ENCODE measurements at places on chromosomes 16 and 17. TPM values are rescaled to one million over a fixed set of nuclear protein-coding genes. Genes with fewer than 3 reads are reported as not detected.

- DNase-seq, result no peak
These were observed 299.0 kb downstream of the CEP112 start for GRCh38 chr17:65892912-65893377.

- DNase-seq, result no peak
These were observed 851.6 kb upstream of the SOX9 start for GRCh38 chr17:71269201-71269600.

DNA sequence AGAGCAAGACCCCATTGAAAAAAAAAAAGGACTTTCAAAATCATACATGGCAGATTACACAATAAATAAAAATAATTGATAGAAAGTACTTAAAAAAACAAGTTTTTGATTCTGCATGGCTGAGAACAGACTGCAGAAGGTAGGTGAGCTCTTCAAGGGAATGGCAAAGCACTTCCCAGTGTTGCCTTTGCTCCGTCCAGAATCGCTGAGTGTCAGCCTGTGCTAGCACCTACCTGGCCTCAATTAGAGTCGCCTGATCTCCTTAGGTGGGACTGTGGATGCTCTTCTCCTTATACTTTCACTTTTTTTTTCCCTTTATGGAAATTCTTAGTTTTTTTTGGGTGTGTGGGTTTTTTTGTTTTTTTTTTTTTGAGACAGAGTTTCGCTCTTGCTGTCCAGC is 6.0 kb upstream of the TMEM220 start:
- no peak for DNase-seq

DNA sequence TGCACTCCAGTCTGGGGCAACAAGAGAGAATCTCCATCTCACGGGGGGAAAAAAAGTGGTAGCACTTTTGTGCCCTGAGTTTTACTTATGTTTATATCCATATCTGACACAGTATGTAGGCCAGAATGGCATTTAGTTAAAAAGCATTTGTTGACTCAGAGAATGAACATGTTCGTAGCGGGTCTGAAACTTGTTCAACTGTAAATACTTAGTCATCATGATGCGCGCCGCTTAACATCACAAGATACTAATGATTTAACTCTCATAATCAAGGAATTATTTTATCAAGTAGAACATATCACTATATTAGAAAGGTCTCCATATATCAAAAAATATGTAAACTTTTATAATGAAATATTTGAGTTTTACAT is 55.3 kb upstream of the ITGA2B start:
- no peak for DNase-seq

DNA sequence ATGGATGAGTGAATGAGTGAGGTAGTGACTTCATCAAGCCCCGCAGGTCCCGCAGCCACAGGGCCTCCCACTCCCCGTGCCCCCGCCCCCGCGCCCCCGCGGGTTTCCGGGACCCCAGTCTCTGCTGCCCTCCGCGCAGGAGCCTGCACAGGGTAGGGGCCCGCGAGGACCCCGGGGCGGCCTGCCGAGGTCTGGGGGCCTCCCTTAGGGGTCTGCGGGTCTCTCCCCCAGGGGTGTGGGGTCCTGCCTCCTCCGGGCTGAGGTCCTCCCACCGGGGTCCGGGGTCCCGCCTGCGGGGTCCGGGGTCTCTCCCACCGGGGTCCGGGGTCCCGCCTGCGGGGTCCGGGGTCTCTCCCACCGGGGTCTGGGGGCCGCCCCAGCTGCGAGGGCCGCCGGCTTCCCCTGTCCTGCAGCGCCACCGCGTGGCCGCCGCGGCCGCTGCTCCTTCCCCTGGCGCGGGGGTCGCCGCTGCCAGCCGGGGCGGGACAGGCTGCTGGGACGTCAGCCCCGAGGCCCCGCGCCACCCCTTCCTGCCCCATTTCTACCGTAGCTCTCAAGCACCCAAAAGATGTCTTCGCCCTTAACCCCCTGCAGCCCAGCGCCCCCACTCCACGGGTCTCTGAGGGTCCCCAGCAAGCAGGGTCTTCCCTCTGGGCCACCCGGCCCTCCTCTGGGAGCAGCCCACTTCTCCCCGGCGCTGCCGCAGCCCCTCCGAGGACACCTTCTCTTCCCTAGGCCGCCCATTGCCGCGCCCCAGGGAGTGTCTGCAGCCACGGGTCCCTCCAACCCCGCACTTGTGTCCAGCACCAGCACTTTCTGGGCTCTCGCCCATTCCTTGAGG is 10.4 kb upstream of the CHMP6 start:
- DNase-seq, result peak; percentile 99

DNA sequence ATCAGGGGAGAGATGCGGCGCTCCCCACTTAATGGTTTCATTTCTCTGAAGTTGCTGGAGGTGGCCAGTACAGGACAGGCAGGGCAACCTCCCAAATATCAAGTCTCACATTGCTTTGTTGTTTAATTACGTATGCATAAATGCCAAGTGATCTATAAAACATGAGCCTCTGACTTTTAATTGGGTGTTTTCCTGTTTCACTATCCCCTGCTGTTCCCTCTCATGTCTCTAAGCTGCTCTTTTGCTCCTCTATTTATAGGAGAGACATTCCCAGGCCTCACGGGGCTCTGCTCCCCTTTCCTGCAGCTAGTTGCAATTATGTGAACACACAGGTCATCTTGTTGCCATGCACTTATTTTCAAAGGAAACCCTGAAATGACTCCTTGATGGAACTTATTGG is 1173.5 kb upstream of the GOT2 start:
- peak; percentile 1 for DNase-seq

The ANKRD40CL gene
- total RNA-seq, result not detected

The SSTR5 gene
- total RNA-seq, result 0.21 TPM

The PHKB gene
- 38.5 TPM for total RNA-seq
